HS-27A (cell line): ENCODE measurements at places on chromosomes 1 and 21.
A peak's percentile ranks its signal among the peaks of the same experiment; 100 is the strongest.

DNA sequence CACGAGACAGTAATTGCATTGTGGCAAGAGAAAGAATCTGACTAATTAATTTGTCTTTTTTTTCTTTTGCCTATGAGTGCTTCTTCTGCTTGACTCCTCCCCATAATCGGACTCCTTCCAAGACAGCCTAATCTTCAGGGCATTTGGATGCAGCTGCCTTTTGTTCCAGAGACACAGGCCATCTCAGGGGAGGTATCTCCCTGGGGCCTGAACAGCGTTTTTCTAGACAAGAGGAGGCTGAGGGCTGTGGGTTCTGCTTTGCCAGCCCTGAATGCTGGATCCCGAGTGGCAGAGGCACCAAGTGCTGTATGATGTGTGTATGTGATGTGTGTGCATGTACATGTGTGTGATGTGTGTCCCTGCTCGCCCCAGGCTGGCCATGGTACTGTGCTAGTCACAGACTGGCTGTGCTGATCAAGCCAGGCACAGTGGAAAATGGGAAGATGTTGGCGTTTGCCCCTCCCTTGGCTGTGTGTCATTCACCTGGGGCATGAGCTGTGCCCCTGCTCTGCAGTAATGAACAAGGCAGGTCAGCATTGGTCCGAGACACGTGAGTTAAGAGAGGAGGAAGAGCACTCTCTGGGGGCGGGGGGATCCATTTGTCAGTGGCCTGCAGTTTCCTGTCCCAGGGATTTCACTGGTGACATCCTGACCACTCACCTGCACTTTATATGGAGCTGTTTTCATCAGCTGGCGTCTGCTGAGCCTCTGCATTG is 77.2 kb downstream of the ADARB1 start:
- DNase-seq = no peak

- no peak for DNase-seq
Observed at GRCh38 chr1:42904434-42904833, 54.2 kb downstream of the SLC2A1 start.

- no peak for DNase-seq
Observed at GRCh38 chr1:103788377-103788776, 38.7 kb downstream of the AMY1C start.

DNA sequence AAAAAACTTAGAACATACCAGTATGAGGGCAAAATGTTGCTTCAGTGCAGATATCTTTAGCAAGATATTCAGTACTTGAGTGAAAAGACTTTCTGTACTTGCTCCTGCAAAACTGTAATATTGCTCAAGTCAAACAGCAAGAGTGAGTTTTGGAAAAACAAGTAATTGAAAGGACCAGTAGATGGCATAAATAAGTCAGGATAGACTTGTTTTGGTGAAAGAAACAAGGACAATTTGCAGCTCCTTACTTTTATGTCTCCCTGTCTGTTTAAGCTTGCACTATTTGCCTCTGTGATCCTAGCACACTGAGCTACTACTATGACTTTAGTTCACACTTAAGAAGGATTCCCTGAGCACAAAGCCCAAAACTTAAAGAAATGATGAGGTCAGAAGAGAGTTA is 39.1 kb downstream of the IFI44 start:
- no peak for DNase-seq

GRCh38 chr21:39385299-39386145 is 36.6 kb upstream of the HMGN1 start:
- no peak for DNase-seq

DNA sequence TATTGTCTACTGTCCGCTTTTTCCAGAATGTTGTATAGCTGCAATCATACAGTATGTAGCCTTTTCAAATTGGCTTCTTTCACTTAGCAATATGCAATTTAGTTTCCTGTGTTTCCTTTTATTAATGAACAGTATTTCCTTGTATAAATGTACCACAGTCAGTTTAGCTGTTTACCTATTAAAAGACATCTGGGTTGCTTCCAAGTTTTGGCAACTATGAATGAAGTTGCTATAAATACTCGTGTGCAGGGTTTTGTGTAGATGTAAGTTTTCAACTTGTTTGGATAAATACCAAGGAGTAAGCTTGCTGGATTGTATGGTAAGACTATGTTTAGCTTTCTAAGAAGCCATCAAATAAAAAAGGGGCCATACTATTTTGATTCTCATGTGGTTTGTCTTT is 24.4 kb upstream of the KCNJ6 start:
- DNase-seq = no peak

DNA sequence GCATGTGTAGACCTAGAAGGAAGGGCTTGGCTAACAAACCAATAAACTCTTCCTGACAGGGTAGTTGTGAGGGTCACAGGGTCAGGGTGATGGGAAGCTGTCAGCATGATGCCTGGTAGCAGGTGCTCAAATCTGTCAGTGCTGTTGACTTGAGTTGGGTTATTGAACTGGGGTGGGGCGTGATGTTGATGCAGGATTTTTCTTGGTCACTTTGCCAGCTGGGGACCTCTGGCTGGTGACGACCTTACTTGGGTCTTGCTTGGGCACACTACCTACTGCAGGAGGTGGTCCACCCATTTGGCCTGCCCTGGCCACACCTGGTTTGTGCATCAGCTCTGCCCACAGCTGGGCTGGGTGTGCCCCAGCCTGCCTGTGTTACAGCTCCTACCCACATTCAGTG is 624.4 kb downstream of the PTPRU start:
- no peak for DNase-seq

- no peak for DNase-seq
Observed at GRCh38 chr1:31772669-31773248, 8.6 kb upstream of the ADGRB2 start.

DNA sequence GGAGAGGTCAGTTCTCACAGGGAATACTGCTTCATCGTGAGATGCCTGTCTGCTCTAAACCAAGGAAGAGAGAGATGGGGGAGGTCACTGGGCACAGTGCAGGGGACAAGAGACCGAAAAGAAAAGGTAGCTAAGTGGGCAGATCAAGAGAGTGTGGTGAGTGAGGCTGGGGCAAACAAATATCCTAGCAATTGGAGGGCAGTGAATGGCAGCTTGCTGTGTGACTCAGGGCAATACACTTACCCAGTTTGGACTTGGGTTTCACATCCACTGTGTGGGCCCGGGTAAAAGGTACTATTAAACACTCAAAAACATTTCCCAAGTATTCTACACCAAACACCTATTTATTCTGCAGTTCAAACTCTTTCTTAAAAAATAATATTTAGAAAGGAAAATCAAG is 10.2 kb downstream of the PLXNA2 start:
- DNase-seq = no peak

DNA sequence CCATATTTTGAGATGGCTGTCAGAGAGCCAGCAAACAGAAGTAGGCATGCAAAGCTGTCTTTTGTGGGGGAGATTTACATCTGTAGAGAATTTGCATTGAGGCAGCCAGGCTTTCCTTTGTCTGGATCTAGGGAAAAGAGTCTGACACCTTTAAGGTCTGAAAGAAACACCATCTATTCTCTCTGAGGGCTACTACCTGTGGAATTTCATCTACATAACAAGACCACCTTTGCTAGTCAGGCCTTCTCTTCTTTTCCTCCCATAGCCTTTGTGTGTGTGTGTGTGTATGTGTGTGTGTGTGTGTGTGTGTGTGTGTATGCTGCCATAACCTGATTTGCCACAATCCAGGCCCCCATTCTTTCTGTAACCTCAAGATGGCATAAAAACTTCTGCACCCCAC is 28.4 kb upstream of the DMRTB1 start:
- DNase-seq = no peak

- DNase-seq = peak; percentile 29
Observed at GRCh38 chr1:224168859-224169380, 14.1 kb upstream of the DEGS1 start.
